ENCODE measurements at places on chromosomes 1 and 21.
A peak's percentile ranks its signal among the peaks of the same experiment; 100 is the strongest.

DNA sequence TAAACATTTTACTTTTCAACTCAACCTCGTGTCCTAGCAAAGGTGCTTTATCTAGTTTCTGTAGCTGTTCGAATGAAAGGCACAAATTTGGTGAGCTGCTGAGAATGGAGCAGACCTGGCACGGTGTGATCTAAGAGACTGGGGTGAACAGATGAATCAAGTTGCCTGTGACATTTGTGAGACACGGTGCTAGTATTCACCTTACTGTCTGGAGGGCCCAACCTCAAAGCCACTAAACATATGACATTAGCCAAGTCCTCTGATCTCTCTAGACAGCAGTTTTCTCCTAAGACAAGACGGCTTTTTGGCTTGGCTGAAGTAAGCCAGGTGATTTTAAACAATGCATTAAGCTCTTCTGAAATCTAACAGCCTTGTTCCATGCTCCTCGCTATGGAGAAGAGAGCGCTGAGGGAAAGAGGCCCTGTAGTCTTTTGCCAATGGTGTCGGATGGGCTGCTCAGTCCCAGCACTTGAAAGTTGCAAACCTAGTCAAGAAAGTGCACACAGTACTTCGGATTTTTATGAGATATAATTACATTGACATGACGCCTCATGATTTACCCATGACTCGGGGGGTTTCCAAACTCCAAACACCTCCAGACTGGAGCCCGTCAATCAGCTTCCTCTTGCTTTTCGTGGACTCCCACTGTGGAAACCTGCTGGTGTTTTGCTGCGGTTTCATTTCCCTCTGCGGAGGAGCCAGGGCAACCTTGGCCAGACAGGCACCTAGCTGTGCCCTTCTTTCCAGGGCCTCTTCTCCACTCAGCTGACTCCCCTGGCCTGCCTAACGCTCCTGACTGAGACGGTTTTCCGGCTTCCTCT lies 794 bp upstream of the TOR3A start:
- DNase-seq = no peak

DNA sequence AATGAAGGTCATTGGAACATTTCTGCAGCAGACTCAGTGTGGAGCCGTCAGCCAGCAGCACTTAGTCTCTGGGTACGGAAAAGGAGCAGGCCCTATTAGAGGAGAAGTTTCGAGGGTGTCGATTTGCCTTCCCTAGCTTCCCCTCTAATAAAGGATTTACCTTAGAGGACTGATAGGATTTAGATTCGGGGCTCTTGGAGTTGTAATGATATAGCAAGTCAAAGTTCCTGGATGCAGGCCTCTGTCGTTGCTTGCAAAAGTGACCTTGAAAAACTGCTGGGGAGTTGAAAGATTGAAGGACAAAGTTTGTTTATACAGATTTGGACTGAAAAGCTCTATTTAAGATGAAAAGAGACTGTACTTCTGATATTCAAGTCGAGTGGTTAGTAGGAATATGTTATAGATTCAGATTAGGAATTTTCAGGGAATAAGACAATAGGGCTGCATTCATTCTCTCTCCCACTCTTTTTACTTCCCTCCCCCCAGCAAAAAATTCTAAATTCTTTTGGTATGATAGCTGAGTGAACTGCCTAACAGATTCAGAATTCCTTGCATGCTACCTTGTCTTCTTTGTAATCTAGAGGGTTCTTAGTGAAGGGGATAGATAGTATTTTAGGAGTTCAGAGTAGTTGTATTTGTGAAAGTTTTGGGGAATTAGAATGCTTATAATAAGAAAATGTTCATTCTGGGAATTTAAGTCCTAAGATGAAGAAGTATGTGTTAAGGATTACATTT lies 19.2 kb downstream of the NFYC start:
- no peak for DNase-seq

DNA sequence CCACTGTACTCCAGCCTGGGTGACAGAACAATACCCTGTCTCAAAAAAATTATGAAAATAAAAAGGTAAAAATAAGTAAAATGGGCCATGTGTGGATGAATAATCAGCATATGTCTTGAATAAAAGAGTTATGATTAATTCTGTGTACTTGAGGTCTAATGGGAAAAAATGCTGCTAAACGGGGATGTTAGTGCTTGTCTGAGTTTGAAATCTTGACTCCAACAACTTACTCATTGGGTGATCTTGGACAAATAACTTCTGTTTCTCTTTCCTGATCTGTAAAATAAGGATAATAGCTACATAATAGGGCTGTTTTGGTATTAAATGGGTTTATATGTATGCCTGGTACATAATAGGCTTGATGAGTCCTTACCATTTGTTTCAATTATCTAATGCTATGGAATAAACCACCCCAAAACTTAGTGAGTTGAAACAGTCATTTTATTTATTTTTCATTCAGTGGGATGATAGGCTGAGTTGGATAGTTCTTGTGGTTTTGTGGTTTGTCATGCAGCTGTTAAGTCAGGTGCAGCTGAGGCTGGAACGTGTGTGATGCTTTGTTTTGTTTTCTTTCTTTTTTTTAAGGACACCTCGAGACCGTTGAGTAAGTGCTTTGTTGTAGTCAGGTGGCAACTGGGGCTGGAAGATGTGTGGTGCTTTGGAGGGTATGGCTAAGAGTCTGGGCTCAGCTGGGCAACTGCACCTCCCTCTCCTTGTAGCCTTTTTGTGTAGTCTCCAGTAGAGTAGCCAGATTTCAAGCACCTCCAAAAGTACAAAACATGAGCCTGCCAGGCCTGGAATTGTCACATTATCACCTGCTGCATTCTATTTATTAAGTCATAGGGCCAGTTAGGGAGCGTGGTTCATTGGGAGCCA lies 4.9 kb downstream of the MDM4 start:
- peak; percentile 53 for DNase-seq

DNA sequence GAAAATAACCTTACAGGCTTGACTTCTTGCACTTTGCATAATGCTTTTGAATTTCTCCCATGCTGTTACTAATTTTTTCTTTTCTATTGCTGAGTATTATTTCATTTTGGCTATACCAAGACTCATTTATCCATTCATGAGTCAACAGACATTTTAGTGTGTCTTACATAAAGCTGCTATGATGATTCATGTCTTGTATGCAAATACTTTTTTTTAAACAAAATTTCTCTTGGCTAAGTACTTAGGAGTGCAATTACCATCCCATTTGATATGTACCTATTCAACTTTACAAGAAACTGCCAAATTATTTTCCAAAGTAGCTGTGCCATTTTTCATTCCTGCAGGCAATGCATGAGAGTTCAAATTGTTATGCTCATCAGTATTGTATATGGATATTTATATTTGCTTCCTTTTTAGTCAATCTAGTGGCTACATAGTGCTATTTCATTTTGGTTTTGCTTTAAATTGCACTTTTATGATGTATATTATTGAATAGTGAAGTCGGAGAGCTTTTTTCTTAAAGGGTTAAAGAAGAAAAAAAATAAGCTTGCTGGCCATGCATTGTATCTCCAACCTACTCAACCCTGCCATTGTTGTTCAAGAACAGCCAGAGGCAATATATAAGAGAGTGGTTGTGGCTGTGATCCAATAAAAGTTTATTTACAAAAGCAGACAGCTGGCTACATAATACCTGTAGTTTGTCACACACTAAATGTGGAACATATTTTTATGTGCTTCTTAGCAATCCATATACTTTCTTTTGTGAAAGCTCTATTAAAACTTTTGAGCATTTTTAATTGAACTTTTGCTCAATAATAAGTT lies 862.8 kb downstream of the KCNT2 start:
- DNase-seq = no peak

DNA sequence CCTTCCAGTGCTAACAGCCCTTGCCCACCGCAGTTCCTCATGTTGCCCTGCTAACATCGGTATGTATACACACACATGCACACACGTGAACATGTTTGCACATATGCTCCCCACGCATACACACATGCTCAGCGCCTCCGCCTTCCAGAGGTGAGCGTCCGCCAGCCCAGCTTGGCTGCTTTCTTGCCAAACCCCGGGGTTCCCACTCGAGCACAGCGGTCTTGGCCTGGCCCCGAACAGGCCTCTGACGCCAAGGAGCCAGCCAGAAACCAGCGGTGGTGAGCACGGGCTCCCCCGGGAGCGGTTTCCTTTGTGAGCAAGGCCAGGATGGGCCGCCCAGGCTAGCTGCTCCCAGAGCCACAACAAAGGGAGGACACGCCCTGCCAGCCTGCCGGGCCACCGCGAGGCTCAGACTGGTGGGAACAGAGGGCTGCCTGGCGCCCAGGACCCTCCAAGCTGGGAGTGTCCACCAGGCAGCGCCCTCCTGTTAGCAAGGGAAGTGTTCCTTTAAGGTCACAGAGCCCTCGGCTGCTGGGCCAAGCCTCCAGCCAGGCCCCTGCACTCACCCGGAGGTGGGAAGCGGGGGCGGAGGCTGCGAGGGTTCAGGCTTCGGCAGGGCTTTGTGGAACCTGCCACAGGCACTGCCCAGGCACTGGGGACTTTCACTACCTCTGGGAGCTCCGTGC lies 65.4 kb downstream of the ALPL start:
- no peak for DNase-seq

- DNase-seq = no peak
These were observed 590.4 kb upstream of the PLXNA2 start for GRCh38 chr1:208834381-208835096.

DNA sequence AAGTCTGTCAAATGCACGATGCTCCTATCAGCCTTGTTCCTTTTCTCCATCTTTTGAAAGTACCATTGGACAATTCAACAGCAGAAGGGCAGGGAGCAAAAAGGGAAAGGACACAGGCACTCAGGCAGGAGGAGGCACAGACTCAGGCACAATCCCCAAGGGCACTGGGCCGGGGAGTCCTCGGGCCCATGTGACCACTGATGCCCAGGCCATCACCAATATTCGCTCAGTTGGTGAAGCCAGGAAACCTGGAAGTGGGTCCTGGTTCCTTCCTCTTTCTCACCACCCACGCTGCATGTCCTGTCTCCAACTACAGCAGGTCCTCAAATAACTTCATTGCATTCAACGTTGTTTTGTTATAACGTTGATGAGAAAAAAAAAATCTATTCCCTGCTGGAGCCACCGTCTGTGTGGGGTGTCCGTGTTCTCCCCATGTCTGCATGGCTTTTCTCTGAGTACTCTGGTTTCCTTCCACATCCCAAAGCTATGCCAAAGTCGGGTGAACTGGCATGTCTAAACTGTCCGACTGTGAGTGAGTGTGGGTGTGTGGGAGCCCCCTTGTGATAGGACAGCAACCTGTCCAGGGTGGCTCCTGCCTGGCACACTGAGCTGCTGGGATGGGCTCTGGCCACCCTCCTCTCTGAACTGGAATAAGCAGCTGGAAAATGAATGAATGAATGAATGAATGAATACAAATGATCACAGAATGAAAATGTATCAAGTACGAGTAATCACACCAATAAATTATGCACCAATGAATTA lies 12.5 kb downstream of the NID1 start:
- DNase-seq = no peak

DNA sequence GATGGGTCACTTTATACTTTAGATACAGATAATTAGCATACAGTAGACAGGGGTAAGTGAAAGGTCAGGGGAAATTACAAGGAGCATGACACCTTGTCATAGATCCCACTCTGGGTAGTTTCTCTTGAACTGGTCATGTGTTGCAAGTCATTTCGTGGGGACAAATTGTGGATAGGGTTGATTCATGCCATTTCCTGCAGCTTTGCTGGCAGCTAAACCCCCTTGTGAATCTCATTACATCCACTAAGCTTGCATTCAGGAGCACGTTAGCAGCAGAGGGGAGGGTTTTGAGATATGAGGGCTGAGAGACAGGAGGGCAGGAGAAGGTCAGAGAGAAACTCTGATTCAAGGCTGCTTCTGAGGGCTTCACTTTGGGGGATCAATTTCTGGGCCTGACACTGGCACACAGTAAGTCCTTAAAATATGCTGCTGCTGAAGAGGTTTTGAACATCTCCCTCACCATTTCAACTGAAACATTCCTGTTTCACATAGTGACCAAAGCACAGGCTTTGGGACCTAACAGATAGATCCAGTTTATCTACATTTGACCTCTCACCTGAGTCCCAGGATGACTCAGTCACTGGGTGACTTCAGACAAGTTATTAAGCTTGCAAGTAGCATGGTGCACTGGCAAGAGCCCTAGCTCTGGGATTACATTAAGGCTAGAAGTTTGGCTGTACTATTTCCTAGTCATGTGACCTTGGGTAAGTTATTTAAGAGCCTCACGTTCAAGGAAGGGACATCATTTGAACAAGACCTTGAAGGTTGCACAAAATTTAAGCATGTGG lies 206.0 kb upstream of the USP24 start:
- no peak for DNase-seq

GRCh38 chr1:167661527-167662426 lies 31.7 kb downstream of the RCSD1 start:
- no peak for DNase-seq

All from GM13977 (cell line).